ENCODE measurements at places on chromosomes 2 and 18. TPM values are rescaled to one million over a fixed set of nuclear protein-coding genes. Genes with fewer than 3 reads are reported as not detected.

Gene CTAGE1
- total RNA-seq: under 0.01 TPM

DNA sequence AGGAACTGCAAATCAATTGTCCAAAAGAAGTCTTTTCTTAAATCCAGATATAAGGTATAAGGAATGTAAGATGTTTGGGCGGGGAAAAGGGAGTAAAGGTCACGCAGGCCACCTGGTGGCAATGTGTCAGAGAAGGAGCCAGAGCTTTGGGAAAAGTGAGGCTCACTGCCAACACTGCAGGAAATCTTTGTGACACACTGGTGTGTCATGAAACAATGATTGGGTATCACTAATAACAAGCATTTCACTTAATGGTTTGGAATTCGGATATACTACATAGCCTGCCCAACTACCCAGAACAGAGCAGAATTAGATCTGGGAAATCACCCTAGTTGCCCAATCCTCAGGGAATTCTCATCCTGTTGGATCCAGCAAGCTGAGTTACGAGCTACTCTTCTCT, 61.0 kb downstream of the RBMS1 start:
- DNase-seq: peak; percentile 87

GRCh38 chr2:76450024-76450475, 739.3 kb upstream of the GCFC2 start:
- no peak for DNase-seq

GRCh38 chr2:111178730-111179405, 58.2 kb downstream of the BCL2L11 start:
- DNase-seq: peak; percentile 49

- no peak for DNase-seq
These were observed 21.9 kb downstream of the FAM124B start for GRCh38 chr2:224379986-224380385.

GRCh38 chr2:70009762-70010575, 48.5 kb upstream of the ASPRV1 start:
- no peak for DNase-seq

GRCh38 chr18:26262156-26262555, 35.9 kb downstream of the TAF4B start:
- DNase-seq: no peak
